Hematopoietic multipotent progenitor cell treated with erythropoietin and hydrocortisone succinate and interleukin-3 and kit ligand, for 6 days (in vitro differentiated cells): ENCODE measurements at places on chromosomes 7 and 10.

- DNase-seq = no peak
Observed at GRCh38 chr10:38093816-38094157, 350 bp upstream of the ZNF37A start.

GRCh38 chr7:91251877-91252276 lies 12.4 kb upstream of the FZD1 start:
- DNase-seq = no peak

GRCh38 chr7:83850125-83850524 lies 201.2 kb upstream of the SEMA3E start:
- DNase-seq = no peak

DNA sequence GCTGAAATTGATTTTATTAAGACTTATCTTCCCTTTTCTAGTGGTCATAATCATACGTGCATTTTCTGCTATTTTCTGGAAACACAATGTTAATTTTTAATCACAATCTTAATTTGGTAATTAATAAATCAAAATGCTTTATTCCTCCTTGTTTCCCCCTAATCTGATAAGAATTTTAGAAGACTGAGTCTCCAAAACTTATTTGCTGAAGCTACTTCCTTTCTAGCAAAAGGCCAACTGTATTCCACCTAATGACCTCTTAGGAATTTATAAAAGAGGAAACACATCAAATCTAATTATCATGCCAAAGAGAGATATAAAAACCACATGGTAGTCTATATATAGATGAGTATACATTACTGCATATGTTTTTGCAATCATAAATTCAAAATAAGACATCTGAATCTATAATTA lies 140.6 kb downstream of the GNAI1 start:
- no peak for DNase-seq

GRCh38 chr7:18290223-18290622 lies 205.3 kb upstream of the HDAC9 start:
- DNase-seq = peak; percentile 45

DNA sequence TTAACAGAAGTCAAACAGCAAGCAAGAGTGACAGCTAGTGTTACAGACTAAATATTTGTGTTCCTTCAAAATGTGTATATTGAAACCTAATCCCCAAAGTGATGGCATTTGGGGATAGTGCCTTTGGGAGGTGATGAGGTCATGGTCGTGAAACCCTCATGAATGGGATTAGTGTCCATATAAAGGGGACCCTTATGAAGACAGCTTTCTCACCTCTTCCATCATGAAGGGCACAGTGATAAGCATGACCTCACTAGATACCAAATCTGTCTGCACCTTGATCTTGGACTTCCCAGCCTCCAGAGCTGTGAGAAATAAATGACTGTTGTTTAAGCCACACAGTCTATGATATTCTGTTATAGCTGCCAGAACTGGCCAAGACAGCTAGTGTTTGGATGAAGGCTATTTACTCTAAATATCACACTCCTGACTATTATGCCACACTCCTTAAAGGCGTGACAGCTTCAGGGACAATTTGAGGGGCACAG lies 235.7 kb upstream of the TMEM72 start:
- DNase-seq = no peak
